ENCODE measurements at places on chromosomes 7 and 10.

- DNase-seq = no peak
Measured at GRCh38 chr10:100636848-100637553, 101.3 kb downstream of the HIF1AN start.

DNA sequence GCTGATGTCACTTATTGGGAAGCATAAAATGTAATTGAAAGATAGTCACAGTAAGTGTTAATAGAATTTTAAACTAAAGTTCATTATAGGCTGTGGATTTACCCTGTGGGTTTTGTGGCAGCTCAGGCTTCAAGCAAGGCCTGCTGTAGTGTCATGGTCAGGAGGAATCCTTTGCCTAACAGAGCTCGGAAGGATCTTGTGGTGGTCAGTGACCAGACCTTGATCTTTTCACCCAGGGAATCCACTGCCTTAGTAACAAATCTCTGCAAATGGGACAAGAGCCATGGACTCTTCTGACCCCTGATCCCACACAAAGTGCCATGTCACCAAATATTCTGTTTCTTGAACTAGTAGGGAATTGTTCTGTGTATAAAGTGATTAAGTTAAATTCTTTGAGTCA lies 20.6 kb upstream of the HDAC9 start:
- DNase-seq = no peak

- no peak for DNase-seq
Measured at GRCh38 chr7:131404226-131404911, 76.7 kb downstream of the MKLN1 start.

GRCh38 chr10:80158598-80159127 lies 26.1 kb downstream of the PLAC9 start:
- no peak for DNase-seq

DNA sequence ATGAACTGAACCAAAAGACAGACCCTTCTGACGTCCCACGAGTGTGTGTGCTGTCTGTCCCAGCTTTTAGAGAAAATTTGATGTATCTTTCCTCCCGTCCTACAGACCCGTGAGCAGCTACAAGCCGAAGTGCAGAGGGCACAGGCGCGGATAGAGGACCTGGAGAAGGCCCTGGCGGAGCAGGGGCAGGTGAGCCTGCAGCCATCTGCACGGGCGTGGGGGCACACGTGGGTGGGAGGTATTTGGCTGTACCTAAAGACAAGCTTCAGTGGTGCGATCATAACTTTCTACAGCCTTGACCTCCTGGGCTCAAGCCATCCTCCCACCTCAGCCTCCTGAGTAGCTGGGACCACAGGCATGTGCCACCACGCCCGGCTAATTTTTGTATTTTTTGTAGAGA lies 41.7 kb upstream of the DPYSL4 start:
- no peak for DNase-seq

- no peak for DNase-seq
Measured at GRCh38 chr10:121597504-121598262, 561 bp downstream of the FGFR2 start.

DNA sequence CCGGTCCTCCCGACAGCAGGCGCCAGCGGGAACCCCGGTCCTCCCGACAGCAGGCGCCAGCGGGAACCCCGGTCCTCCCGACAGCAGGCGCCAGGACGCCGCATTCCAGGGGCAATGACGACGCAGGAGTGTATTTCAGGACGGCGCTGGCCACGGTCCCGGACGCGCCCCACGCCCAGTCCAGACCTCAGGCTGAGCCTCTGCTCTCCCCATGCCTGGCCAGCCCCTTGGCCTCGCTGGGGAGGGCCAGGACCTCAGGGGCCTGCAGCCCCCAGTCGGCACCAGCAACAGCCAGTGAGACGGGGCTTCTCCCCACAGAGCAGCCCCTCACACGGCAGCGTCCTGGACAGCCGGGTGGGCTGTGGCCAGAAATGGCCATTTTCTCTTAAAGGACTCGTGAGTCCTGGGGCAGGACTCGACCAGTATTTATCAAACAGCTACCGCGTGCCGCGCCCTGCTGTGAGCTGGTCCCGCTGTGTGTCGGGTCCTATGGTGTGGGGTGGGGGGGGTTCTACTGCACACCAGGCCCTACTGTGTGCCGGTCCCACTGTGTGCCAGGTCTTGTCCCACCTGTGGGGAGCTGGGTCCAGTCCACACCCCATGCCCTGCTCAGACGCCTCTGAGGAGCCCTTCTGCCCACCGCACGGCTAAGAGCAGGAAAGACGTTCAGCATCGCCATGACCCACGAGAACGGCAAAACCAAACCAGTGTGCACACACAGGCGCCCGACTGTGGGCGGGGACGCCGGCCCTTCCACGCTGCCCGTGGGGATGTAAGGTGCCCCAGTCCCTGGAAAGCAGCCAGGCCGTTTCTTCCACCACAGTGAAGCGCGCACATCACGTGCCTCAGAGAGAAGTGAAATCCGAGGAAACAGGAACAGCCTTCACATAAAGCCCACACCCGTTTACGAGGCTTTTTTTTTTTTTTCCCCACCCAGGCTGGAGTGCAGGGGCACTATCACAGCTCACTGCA lies 33.3 kb downstream of the GET4 start:
- no peak for DNase-seq

- no peak for DNase-seq
Measured at GRCh38 chr7:152050547-152050971, 25.1 kb downstream of the GALNT11 start.

GRCh38 chr10:61391281-61391680 lies 61.9 kb downstream of the TMEM26 start:
- no peak for DNase-seq

GRCh38 chr7:88689821-88690220 lies 69.7 kb upstream of the ZNF804B start:
- DNase-seq = no peak

GRCh38 chr7:115356139-115356746 lies 434.3 kb downstream of the MDFIC start:
- DNase-seq = no peak

DNA sequence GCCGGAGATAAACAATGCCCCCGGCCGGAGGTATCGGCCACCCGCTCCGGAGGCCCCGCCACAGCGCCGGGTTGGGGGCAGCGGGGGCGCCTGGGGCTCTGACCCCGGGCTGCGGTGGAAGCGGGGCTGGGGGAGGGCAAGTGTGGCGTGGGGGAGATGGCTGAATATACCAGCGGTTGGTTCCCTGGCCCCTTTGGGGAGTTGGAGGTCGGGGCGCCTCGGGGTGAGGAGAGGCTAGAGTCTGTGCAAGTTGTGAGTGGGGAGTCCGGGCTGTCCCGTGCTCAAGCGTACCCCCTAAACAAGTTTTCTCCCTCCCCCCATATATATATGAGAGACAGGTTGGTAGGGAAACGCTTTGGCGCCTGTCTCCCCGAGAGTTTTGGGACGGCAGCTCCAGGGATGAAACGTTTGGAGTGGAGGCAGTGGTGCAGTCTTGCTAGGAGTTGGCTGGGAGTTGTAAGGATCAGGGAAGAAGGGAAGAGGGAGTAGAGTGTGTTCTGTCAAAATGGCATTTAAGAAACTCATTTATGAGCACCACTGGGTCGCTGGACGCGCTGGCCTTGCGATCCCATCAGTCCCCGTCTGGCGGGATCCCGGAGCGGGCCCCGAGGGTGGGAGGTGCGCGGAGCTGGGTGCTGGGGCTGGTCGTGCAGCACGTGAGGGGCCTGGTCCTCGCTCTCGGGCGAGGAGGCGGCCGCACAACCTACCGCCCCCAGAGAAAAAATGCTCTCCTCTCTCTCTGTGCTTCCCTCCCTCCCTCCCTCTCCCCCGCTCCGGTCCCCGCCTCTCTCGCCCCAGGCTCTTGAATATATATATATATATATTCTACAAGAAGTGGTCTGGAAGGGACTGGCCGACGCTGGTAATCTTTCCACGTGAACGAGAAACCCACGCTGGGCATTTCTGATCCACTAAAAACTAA lies 1.1 kb downstream of the TET1 start:
- no peak for DNase-seq

DNA sequence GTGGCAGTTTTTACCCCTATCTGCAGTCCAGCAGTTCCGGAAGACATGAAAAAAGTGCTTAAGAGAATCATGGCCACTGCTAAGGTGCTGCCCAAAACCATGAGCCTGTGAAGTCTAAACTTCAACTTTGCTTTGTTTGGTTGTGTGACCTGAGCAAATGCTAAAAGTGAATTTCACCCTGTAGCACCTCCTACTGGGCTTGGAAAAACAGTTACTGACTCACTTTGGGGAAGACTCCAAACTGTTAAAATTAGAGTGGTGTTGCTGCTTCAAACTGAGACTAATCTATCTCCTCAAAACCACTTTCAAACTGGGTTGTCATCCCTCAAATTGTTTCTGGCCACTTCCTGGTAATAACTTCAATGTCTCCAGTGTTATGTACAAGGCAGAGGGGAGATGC lies 21.3 kb downstream of the MKX start:
- DNase-seq = no peak

- no peak for DNase-seq
Measured at GRCh38 chr7:24891311-24891735, 88.7 kb downstream of the OSBPL3 start.

DNA sequence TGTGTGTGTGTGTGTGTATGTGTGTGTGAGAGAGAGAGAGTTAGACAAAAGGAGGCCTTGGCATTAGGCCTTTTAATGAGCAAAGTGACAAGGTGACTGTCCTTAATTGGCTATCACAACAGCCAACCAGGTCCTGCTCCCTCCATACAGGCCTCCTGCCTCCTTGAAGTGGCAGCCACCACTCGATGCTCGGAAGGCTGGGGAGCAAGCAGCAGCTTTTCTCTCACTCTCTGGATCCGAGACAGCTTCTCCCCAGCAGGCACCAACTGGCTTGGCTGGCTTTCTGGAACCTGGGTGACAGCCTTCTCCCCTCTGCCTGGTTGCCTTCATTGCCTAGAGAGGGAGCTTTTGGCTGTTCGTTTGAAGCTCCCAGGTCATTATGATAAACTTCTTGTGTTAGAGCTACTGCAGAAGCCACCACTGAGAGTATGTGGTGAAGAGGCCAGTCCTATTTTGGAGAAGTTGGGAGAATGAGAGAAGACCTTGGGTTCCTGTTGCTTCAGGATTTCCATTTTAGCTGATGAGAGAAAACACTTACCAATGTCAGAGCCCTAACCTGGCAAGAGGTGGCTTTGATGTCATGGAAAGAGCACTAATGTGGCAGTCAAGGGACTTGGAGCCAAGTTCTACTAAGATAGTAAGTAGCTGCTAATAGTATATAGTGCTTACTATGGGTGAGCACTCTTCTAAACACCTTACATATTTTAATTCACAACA lies 37.6 kb downstream of the RPS24 start:
- no peak for DNase-seq

GRCh38 chr10:33524966-33525365 lies 190.5 kb upstream of the NRP1 start:
- DNase-seq = no peak

DNA sequence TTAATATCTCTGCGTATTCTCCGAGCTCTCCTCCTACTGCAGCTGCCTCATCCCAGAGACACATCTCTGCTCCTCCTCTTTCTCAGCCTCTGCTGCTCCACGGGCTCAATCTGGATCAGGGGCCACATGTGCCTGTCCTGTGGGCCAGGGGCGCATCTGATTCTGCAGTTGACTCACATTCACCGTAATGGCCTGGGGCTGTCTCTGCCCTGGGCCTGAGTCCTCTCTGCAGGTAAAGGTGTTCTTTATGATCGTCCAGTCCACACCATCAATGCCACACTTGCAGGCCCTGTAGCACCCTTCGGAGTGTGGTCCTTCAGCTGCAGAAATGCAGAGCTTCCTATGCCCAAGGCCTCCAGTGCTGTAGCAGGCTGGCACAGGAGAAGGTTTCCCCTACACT lies 154.5 kb downstream of the OAT start:
- no peak for DNase-seq

GRCh38 chr7:140719721-140720120 lies 23.2 kb downstream of the NDUFB2 start:
- no peak for DNase-seq

All from stimulated activated CD8-positive, alpha-beta memory T cell treated with anti-CD3 and anti-CD28 coated beads, Interleukin-15, amount 100 ng/mL, for 4 hours (primary cell).